ENCODE measurements at places on chromosomes 3 and 15. TPM values are rescaled to one million over a fixed set of nuclear protein-coding genes. Genes with fewer than 3 reads are reported as not detected.
A peak's percentile ranks its signal among the peaks of the same experiment; 100 is the strongest.

AQR gene
- total RNA-seq = 53.1 TPM

DNA sequence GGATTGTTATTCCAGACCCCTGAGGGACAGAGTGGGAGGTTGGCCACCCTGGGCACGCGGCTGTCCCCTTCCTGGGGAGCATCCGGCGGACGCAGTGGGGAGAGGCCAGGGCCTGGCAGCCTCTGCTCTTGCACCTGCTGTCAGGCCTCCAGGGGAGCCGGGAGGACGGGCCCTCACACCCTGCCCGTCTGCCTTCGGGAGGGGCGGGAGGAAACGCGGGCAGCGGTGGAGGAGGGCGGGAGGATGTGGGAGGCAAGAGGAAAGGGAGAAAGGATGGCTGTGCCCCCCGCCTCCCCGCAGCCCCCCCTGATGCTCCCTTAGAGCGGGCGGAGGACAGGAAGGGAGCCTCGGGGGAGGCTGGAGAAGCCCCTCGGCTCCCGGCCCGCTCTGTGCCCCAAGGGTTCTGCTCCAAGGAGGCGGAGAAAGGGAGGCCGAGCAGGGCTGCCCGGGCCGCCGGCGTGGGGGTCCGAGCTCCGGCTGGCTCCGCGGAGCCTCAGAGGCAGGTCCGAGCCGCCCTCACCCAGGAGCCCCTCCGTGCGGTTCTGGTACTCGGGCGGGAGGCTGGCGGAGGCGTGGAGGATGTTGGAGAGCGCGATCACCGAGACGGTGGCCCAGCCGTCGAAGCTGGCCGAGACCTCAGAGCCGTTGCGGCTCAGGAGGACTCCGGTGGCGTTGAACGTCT lies 40.9 kb downstream of the MUC20 start:
- no peak overlapping the region for H3K4me3 ChIP-seq
- no peaks in the 10 kb centered on the region for H3K36me3 ChIP-seq
- H3K27me3 ChIP-seq = no peaks in the 10 kb centered on the region
- H3K4me1 ChIP-seq = no peaks in the 10 kb centered on the region

GRCh38 chr3:56342475-56342874 lies 125.8 kb downstream of the ERC2 start:
- no peak overlapping the region for H3K4me3 ChIP-seq
- no peak for DNase-seq
- H3K36me3 ChIP-seq = no peaks in the 10 kb centered on the region
- no peaks in the 10 kb centered on the region for H3K27me3 ChIP-seq
- H3K4me1 ChIP-seq = peaks cover 3% of the 10 kb centered on the region

DNA sequence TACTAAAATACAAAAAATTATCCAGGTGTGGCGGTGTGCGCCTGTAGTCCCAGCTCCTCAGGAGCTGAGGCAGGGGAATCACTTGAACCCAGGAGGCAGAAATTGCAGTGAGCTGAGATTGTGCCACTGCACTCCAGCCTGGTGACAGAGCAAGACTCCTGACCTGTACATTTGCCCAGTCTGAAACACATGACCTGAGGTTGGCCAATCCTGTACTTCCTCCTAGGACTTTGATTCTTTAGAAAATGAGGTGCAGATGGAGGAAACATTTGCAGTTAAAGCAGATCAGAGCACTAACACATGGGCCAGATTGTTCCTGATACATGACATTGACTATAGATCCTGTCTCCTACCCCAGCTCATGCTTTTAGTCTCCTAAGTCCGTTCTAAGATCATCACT lies 28.9 kb upstream of the LPP start:
- no peak overlapping the region for H3K27ac ChIP-seq
- H3K36me3 ChIP-seq = no peaks in the 10 kb centered on the region
- H3K27me3 ChIP-seq = no peaks in the 10 kb centered on the region
- H3K4me1 ChIP-seq = peaks cover 11% of the 10 kb centered on the region
- DNase-seq = no peak

- no peak overlapping the region for H3K27ac ChIP-seq
- H3K36me3 ChIP-seq = no peaks in the 10 kb centered on the region
- H3K4me3 ChIP-seq = no peak overlapping the region
- no peaks in the 10 kb centered on the region for H3K4me1 ChIP-seq
These were observed 1413.8 kb downstream of the SI start for GRCh38 chr3:163664466-163664865.

GRCh38 chr15:95304151-95304946 lies 1026.2 kb upstream of the NR2F2 start:
- H3K36me3 ChIP-seq = no peaks in the 10 kb centered on the region
- no peaks in the 10 kb centered on the region for H3K4me1 ChIP-seq
- H3K27me3 ChIP-seq = no peaks in the 10 kb centered on the region

ADIPOQ gene
- total RNA-seq = not detected

GRCh38 chr3:139295040-139295439 lies 48.8 kb upstream of the MRPS22 start:
- no peak overlapping the region for H3K4me3 ChIP-seq
- no peaks in the 10 kb centered on the region for H3K27me3 ChIP-seq
- DNase-seq = no peak
- H3K4me1 ChIP-seq = peaks cover 3% of the 10 kb centered on the region
- H3K36me3 ChIP-seq = no peaks in the 10 kb centered on the region

DNA sequence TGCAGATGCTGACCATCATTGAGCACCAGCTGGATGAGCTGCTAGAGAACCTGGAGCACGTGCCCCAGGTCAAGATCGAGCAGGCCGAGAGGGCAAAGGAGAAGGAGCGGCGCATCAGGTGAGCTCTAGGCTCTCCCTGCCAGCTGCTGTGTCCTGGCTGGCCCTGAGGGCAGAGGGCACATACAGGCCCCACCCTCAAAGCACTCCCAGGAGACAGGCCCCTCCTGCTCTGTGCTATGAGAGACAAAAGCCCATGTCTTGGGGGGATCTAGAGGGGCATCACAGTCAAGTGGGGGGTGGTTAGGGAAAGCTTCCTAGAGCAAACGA lies 39.5 kb downstream of the CFAP100 start:
- H3K4me3 ChIP-seq = no peak overlapping the region
- no peak overlapping the region for H3K27ac ChIP-seq
- H3K36me3 ChIP-seq = peaks cover 6% of the 10 kb centered on the region
- no peaks in the 10 kb centered on the region for H3K4me1 ChIP-seq
- H3K27me3 ChIP-seq = no peaks in the 10 kb centered on the region
- DNase-seq = peak; percentile 28

GRCh38 chr15:65233696-65234095 lies 22.4 kb upstream of the CILP start:
- H3K4me3 ChIP-seq = no peak overlapping the region
- H3K27ac ChIP-seq = no peak overlapping the region
- H3K4me1 ChIP-seq = no peaks in the 10 kb centered on the region
- H3K27me3 ChIP-seq = no peaks in the 10 kb centered on the region
- DNase-seq = no peak

DNA sequence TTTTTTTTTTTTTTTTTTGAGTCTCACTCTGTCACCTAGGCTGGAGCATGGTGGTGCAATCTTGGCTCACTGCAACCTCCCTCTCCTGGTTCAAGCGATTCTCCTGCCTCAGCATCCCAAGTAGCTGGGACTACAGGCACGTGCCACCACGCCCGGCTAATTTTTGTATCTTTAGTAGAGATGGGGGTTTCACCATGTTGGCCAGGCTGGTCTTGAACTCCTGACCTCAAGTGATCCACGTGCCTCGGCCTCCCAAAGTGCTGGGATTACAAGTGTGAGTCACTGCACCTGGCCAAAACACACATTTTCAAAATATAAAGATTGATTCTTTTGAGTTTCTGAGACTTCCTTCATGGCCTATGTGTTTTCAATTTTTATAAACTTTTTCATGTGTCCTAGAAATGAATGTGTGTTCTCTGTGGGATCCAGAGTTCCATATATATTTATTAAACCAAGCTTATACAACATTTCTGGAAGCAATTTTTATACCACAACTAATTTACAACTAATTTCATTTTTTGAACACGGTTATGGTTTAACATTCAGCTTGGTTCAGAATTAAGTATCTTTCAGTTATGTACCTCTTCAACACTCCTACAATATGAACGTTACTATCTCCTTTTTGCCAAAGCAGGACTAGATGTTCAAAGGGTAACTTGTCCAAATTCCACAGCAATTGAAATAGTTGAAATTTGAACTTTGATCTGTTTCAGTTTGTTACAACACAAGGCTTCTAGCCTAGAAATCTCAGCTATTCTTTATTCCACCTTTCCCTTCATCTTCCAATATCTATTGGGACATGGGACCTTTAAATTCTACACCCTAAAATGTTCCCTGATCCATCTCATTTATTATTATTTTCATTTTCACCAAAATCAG lies 1.5 kb downstream of the ACAD11 start:
- peaks cover 12% of the 10 kb centered on the region for H3K4me1 ChIP-seq
- peak overlapping the region; percentile 97 for H3K4me3 ChIP-seq
- no peak for DNase-seq
- H3K36me3 ChIP-seq = no peaks in the 10 kb centered on the region
- no peaks in the 10 kb centered on the region for H3K27me3 ChIP-seq
- no peak overlapping the region for H3K27ac ChIP-seq

TRAT1 gene
- total RNA-seq = not detected

GALNT15 gene
- 0.23 TPM for total RNA-seq

GRCh38 chr3:71874618-71875017 lies 89.7 kb upstream of the PROK2 start:
- DNase-seq = no peak
- H3K4me1 ChIP-seq = peaks cover 14% of the 10 kb centered on the region
- no peak overlapping the region for H3K27ac ChIP-seq
- no peaks in the 10 kb centered on the region for H3K36me3 ChIP-seq
- no peak overlapping the region for H3K4me3 ChIP-seq

CLDN1 gene
- 12.7 TPM for total RNA-seq

GRCh38 chr15:61524086-61524485 lies 295.0 kb upstream of the RORA start:
- H3K4me3 ChIP-seq = no peak overlapping the region
- no peaks in the 10 kb centered on the region for H3K36me3 ChIP-seq
- no peaks in the 10 kb centered on the region for H3K27me3 ChIP-seq
- peaks cover 12% of the 10 kb centered on the region for H3K4me1 ChIP-seq

- no peaks in the 10 kb centered on the region for H3K27me3 ChIP-seq
- no peak overlapping the region for H3K4me3 ChIP-seq
These were observed 19.5 kb downstream of the COPS2 start for GRCh38 chr15:49135911-49136310.

- DNase-seq = peak; percentile 74
- H3K4me1 ChIP-seq = peaks cover 42% of the 10 kb centered on the region
- H3K27ac ChIP-seq = peak overlapping the region; percentile 12
- no peaks in the 10 kb centered on the region for H3K27me3 ChIP-seq
- no peak overlapping the region for H3K4me3 ChIP-seq
These were observed 3.6 kb downstream of the GNAI2 start for GRCh38 chr3:50239649-50240048.

ARPP19 gene
- 219 TPM for total RNA-seq

- H3K4me1 ChIP-seq = no peaks in the 10 kb centered on the region
- no peaks in the 10 kb centered on the region for H3K36me3 ChIP-seq
- no peak for DNase-seq
- no peaks in the 10 kb centered on the region for H3K27me3 ChIP-seq
- no peak overlapping the region for H3K4me3 ChIP-seq
These were observed 830.1 kb downstream of the TUSC7 start for GRCh38 chr3:117539729-117540128.

DNAH12 gene
- 0.77 TPM for total RNA-seq

HYAL1 gene
- 0.88 TPM for total RNA-seq

- H3K36me3 ChIP-seq = no peaks in the 10 kb centered on the region
- no peaks in the 10 kb centered on the region for H3K27me3 ChIP-seq
- DNase-seq = no peak
These were observed 65.9 kb upstream of the POMGNT2 start for GRCh38 chr3:43171748-43172147.

SEMA6D gene
- 48.7 TPM for total RNA-seq

TMEM40 gene
- total RNA-seq = not detected

- DNase-seq = peak; percentile 67
- no peak overlapping the region for H3K4me3 ChIP-seq
- no peak overlapping the region for H3K27ac ChIP-seq
- no peaks in the 10 kb centered on the region for H3K36me3 ChIP-seq
- H3K4me1 ChIP-seq = no peaks in the 10 kb centered on the region
- H3K27me3 ChIP-seq = no peaks in the 10 kb centered on the region
These were observed 123.4 kb downstream of the ATP10A start for GRCh38 chr15:25739687-25740121.

ERICH6 gene
- total RNA-seq = not detected

CFAP100 gene
- 0.44 TPM for total RNA-seq

SLC28A2 gene
- total RNA-seq = 4.4 TPM

GRCh38 chr15:80849308-80849707 lies 70.1 kb downstream of the CEMIP start:
- DNase-seq = no peak
- H3K4me1 ChIP-seq = no peaks in the 10 kb centered on the region
- H3K4me3 ChIP-seq = no peak overlapping the region
- H3K36me3 ChIP-seq = no peaks in the 10 kb centered on the region

DNA sequence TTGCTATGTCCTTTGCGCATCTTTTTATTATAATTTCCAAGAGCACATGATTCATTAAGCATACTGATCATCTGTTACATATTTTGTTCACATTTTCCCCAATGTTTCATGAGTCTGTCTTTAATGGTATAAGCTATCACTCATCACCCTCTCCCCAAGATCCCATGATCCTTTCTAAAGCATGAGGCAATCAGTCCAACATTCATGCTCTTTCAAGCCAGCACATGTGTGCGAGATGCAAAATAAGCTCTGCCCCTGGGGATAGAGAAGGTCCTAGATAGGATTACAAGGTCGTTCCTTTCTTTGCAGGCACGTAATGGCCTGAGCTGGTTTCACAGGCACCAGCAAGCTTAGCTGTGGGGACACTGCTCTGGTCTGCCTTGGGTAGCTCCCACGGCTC lies 32.2 kb upstream of the B3GNT5 start:
- H3K4me1 ChIP-seq = peaks cover 3% of the 10 kb centered on the region
- H3K36me3 ChIP-seq = peaks cover 56% of the 10 kb centered on the region
- no peak overlapping the region for H3K4me3 ChIP-seq
- H3K27ac ChIP-seq = no peak overlapping the region

TGM4 gene
- total RNA-seq = not detected

- H3K27ac ChIP-seq = no peak overlapping the region
- peaks cover 5% of the 10 kb centered on the region for H3K4me1 ChIP-seq
- H3K36me3 ChIP-seq = no peaks in the 10 kb centered on the region
These were observed 2.6 kb upstream of the SKOR1 start for GRCh38 chr15:67822537-67823313.

- H3K4me1 ChIP-seq = no peaks in the 10 kb centered on the region
- H3K27ac ChIP-seq = no peak overlapping the region
- DNase-seq = peak; percentile 20
- no peak overlapping the region for H3K4me3 ChIP-seq
- H3K27me3 ChIP-seq = no peaks in the 10 kb centered on the region
- H3K36me3 ChIP-seq = no peaks in the 10 kb centered on the region
These were observed 35.6 kb upstream of the IQSEC1 start for GRCh38 chr3:13108861-13109260.

DNA sequence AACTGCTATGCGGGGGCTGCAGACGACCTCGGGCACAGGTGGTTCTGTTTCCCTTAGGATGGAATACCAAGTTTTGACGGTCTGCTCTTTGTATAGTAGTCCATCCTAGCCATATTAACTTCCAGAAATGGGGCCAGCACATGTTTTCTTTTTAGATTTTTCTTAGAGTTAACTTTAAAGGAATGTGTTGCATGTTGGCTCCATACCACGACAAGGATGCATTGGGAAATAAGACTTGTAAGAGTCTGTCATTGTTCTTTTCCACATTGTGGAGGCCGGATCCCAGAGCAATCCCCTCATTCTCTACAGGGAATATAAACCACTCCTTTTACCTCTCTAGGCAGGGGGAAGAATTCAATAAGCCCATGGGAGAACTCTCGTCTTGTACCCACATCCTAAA lies 87.1 kb upstream of the PLSCR4 start:
- DNase-seq = no peak
- no peaks in the 10 kb centered on the region for H3K4me1 ChIP-seq
- H3K36me3 ChIP-seq = no peaks in the 10 kb centered on the region
- no peak overlapping the region for H3K27ac ChIP-seq
